Stimulated activated CD4-positive, alpha-beta T cell treated with anti-CD3 and anti-CD28 coated beads, Interleukin-1b, Interleukin-23, amount 100 ng/mL, for 4 hours (primary cell): ENCODE measurements at places on chromosomes 5 and 9.

DNA sequence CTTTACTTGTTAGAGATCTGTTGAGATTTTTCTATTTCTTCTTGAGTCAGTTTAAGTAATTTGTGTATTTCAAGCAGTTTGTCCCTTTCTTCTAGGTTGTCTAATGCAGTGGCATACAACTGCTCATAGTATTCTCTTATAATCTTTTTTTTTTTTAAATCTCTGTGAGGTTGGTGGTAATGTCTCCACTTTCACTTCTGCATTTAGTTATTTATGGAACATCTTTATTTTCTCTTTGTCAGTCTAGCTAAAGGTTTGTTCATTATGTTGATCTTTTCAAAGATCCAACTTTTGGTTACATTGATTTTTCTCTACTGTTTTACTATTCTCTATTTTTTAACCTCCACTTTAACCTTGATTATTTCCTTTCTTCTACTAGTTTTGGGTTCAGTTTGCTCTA lies 13.8 kb downstream of the FOXE1 start:
- no peak for DNase-seq

- no peak for DNase-seq
These were observed 76.8 kb upstream of the PCSK1 start for GRCh38 chr5:96509721-96510350.

DNA sequence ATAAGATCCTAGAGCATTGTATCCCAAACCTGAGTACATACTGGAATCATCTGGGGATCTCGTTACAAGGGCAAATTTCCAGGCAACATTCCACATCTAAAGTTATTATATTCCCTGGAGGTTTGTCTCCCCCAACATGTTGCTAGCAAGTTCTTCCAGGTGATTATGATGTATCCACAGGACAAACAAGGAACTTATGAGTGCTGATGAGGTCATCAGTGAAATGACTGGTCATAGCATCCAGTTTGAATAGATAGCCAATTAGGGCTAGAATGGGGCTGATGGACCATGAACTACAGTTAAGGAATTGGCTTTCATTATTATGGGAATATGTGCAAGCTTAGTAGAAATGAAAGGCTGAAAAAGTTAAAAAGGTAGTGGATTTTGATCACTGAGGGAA lies 115.2 kb downstream of the CWC27 start:
- no peak for DNase-seq

DNA sequence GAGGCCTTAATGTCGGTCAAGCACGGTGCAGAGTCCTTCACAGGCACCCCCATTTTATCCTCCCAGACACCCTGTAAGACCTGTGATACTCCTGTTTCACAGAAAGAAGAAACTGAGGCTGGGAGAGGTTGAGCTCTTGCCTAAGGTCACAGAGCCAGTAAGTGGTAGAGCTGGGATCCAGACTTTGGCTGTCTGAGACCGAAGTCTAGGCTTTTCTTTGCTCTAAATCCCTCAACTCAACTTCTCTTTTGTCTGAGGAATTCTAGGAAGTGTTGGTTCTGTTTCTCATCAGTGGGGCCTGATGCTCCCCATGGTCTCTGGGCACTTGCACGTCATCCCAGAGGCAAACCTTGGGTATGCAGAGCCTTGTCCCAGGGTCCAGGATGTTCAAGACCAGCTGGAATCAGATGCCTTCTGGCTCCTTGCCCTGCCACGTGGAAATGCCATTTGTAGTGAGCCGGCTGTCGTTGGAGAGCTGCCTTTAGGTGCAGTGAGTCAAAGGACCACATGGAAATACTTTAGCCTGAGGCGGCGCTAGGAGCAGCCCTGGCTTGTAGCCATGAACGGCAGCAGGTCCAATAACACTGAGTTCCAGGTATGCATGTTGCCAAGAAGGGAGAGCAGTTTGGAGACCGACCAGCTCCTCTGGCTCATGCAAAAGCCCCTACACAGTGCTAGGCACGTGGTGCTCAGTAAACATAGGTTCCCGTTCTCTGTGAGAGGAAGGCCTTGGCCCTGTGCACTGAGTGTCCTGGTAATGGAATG lies 9.2 kb downstream of the DCANP1 start:
- DNase-seq: no peak

DNA sequence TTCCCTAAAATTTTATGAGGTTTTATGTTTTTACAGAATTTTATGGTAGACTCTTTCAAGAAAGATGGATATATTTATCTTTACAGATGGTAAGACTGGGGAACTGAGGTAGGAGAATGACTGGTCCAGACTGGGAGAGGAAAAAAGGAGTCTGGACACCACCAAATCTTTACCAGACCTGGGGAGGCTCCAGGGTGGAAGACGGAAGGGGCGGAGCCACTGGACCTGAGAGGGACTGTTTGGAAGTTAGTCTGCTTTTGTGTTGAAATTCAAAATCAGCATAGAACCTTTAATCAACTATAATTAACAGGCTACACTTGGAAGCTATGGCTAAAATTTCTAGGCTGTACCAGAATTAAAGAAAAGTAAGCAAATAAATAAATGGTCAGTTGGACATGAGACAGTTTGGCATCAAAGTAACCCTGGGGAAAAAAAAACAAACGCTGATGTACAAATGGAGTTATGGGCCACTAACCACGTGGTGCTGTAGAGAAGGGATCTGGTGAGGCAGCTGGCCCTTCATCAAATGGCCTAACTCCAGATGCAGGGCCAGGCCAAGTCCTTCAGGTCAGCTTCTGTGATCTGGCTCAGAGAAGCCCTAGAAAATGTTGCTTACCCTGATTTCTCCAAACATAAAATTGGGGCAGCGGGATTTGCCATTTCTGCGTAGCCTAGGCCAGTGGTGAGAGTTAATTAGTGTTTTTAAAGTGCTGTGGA lies 155.1 kb downstream of the ARSB start:
- no peak for DNase-seq

- DNase-seq: no peak
These were observed 40.8 kb downstream of the SHC3 start for GRCh38 chr9:89137542-89138462.

- DNase-seq: no peak
These were observed 3.8 kb downstream of the NDST1 start for GRCh38 chr5:150511578-150512367.

- no peak for DNase-seq
These were observed 2.2 kb upstream of the CEP120 start for GRCh38 chr5:123425431-123425830.

GRCh38 chr9:89524963-89525362 lies 27.1 kb upstream of the SEMA4D start:
- no peak for DNase-seq

DNA sequence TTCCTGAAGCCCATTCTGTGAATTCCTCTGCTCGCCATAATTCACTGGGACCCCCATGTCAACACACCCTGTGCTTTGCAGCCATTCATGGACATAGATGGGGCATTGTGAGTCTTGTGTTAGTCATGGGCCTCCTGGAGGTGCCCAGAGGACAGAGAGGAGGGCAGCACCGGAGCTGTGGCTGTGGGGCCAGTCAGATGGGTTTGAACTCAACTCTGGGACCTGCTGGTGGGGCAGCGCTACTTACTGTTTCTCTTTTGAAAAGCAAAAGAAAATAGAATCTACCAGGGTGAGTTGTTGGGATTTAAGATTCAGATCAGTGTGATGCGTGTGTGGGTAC lies 11.3 kb upstream of the EXOC3 start:
- DNase-seq: no peak

DNA sequence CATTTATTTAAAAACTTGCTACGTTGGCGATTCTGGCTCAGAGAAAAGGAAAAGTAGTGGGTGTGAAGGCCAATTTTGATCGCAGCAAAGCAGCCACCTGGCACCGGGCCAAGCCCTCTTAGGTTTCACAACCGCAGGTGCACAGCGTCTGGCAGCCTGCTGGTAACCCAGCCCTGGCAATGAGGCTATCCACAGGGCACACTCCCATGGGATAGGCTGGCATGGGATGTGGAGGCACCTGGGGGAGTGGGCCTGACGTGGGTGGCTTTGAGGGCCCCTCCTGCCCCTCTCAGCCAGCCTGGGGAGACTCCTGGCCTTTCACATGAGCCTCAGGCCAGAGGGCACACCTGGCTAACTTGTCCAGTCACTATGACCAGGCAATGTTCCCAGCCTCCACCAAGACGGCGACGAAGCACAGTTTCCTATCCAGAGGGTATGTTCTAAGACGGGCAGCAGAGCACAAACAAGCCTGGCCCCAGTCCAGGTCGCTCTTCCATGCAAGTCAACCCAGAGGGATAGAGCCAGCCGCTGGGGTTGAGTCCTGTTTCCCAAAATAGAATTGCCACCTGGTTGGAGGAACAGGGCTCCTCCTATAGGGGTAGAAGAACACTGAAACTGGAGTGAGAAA lies 19.0 kb downstream of the CMBL start:
- no peak for DNase-seq

- DNase-seq: no peak
These were observed 139.6 kb downstream of the ROR2 start for GRCh38 chr9:91810286-91810905.

GRCh38 chr5:51806677-51807076 lies 423.4 kb downstream of the ISL1 start:
- DNase-seq: no peak

- no peak for DNase-seq
These were observed 55.9 kb upstream of the CDKN2B start for GRCh38 chr9:22064957-22065356.

- DNase-seq: peak; percentile 37
These were observed 126.6 kb upstream of the IL12B start for GRCh38 chr5:159456722-159457465.

DNA sequence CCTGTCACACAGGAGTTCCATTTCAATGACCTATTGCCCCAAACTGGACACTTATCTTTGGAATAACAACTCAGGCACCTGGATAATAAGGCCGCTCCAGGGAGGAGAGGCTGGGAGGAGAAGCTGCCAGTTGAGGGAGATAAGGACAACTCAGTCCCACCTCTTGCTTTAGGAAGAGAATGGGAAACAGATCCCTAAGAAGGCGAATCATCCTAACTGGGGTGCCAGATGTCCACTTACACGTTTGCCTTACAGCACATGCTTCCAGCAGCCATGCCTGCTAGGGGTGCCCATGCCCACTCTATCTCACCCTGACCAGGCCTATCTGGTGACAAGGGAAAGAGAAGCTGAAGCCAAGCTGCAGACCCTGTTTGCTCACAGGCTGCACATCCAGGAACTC lies 6.5 kb downstream of the HK3 start:
- DNase-seq: no peak

- DNase-seq: no peak
These were observed 2.0 kb upstream of the MEIKIN start for GRCh38 chr5:131947445-131947844.

GRCh38 chr5:123094237-123094918 lies 5.3 kb downstream of the PRDM6 start:
- no peak for DNase-seq

DNA sequence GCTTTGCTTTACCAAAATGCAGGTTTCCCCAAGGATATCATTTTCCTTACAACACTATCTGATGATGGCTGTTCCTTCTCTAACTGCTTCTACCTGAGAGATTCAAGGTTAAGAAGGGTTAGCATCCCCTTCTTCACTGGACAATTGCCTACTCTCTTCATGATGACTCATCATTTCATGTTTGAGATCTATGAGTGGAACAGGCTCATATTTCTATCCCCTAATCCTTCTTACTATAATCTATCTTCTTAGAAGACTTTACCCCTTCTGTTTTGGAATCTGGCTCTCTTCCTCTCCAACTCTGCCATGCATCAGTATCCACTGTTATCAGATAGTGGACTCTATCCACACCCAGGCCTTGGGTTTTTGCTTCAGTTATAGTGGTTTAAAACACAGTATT lies 54.3 kb downstream of the NR3C1 start:
- no peak for DNase-seq

- no peak for DNase-seq
These were observed 37.6 kb downstream of the MFAP3 start for GRCh38 chr5:154076240-154076922.

DNA sequence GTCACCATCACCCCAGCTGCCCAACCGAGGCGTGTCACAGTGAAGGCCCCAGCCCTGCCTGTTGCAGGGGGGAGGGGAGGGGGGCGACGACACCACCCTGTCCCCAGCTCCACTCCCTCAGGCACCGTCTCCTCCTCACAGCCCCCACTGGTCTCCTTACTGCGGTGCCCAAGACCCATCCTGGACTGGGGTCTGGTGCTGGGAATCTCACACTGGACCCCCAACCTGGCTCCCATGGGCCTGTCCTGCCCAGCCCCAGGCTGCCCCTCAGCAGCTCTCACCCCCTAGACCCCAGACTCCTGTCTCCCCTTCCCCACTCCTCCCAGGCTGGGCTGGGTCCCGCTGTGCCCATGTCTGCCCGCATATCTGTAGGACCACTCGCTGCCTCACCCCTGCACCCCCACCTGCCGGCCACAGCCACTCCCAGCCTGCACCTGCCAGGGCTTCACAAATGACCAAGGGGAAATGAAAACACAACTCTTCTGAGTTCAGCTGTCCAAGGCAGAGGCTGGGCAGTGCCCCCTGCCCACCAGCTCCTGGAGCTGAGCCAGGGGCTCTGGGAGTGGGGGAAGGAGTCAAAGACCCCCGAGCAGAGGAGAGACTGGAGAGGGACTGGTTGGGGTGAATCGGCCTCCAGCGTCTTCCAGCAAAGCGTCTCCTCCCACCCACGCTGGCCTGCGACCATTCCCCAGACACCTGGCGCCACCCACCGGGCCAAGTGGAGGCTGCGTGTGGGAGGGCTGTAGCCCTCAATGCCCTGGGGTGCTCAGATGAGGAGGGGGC lies 32.6 kb upstream of the EGFL7 start:
- peak; percentile 35 for DNase-seq

GRCh38 chr5:83564069-83564749 lies 92.7 kb downstream of the VCAN start:
- DNase-seq: no peak

DNA sequence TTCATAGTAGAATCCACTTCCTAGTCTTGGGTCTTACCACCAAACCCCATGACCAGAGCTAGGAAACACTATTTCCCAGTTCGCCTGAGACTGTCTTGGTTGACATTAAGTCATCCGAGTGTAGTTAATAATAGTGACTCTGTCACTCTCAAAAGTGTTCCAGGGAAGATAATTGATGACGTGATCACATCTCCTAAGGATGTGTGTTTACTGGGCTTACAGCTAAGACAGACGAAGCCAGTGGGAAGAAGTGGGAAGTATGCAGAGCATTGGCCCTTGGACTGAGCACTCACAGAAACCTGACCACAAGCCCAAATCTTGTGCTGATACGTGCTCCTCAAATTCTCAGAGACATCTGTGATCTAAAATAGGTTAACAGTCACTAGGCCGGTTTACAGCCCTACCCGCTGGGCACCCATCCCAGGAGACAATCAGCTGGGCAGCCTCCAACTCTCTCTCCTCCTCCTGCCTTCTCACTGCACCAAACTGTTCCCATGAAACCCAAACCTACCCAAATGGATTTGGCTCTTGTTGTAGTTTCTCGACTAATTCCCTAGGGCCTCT lies 316.6 kb downstream of the TLE1 start:
- DNase-seq: no peak

DNA sequence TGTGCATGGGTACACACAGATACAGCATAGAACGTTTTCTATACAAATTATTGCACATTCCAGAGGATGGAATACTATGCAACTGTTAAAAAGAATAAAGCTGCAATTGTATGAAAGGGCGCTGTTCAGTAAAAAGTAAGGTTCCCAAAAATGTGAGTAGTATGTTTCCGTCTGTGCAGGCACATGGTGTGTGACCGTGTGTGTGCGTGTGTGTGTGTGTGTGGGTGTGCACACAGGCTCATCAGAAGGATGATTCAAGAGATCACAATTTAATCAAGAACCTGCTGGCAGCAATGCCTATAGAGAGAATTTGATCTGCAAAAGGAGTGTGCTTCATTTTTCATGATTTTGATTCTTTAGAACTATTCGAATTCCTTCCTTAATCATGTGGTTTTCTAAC lies 76.3 kb downstream of the SEMA4D start:
- DNase-seq: peak; percentile 60
